ENCODE measurements at places on chromosomes 13 and 19.

DNA sequence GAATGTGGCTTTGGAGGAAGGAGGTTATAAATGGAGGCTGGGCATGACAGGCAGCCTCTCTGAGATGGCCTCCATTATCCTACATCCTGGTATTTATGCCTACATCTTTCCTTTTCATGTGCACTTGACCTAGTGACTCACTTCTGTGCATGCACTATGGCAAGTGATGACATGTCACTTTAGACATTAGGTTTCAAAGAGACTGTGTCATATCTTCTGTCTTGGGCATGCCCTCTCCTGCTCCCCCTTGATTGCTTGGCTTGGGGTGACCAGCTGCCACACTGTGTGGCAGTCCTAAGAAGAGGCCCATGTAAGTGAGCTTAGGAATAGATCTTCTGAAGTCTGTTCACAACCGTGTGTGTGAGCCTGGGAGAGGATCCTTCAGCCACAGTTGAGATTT, 472.8 kb downstream of the FGF9 start:
- DNase-seq = no peak

GRCh38 chr19:49718991-49719390, 28.1 kb downstream of the CPT1C start:
- no peak for DNase-seq

GRCh38 chr13:75309981-75310580, 171.9 kb downstream of the TBC1D4 start:
- DNase-seq = no peak

GRCh38 chr19:55535965-55536350, 975 bp downstream of the SBK2 start:
- DNase-seq = no peak

GRCh38 chr19:5018224-5019015, 49.5 kb downstream of the KDM4B start:
- DNase-seq = no peak

- DNase-seq = no peak
These were observed 31.0 kb downstream of the PIP5K1C start for GRCh38 chr19:3669082-3669946.

Data from left forelimb (tissue), 1 donor.